Activated CD4-positive, alpha-beta memory T cell treated with anti-CD3 and anti-CD28 coated beads for 36 hours (primary cell): ENCODE measurements at places on chromosomes 5 and 9.

GRCh38 chr5:65880496-65881072 lies 45.8 kb upstream of the ERBIN start:
- no peak overlapping the region for H3K27ac ChIP-seq
- peaks cover 2% of the 10 kb centered on the region for H3K36me3 ChIP-seq
- no peaks in the 10 kb centered on the region for H3K27me3 ChIP-seq
- DNase-seq: no peak
- H3K4me1 ChIP-seq: peaks cover 4% of the 10 kb centered on the region

- H3K27ac ChIP-seq: no peak overlapping the region
- no peak for DNase-seq
- peaks cover 1% of the 10 kb centered on the region for H3K27me3 ChIP-seq
- no peaks in the 10 kb centered on the region for H3K36me3 ChIP-seq
Observed at GRCh38 chr5:2330325-2331130, 420.9 kb downstream of the IRX2 start.

GRCh38 chr5:67904366-67904765 lies 311.2 kb upstream of the PIK3R1 start:
- H3K4me3 ChIP-seq: no peak overlapping the region
- no peak overlapping the region for H3K27ac ChIP-seq
- no peaks in the 10 kb centered on the region for H3K36me3 ChIP-seq
- no peak for DNase-seq
- H3K4me1 ChIP-seq: no peaks in the 10 kb centered on the region

DNA sequence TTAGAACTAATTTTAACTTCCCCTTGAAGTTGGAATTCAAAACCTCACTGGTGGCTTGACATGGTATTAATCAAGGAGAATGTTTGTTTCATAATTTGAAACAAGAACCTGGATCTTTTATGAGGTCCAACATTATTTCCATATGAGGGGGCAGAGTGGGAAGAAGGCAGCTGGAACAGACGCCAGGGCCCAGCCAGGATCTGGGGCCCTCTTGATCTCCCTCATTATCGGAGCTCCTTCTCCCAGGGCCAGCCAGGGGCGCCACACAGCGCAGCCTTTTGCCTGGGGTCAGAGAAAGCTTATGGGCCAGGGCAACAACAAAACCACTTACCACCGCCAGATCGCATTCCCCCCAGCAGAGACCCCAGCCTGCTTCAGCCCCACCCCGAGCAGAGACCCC lies 27.1 kb upstream of the NKD2 start:
- H3K27me3 ChIP-seq: peaks cover 22% of the 10 kb centered on the region
- no peak overlapping the region for H3K27ac ChIP-seq
- H3K4me1 ChIP-seq: no peaks in the 10 kb centered on the region
- DNase-seq: no peak

GRCh38 chr5:170263906-170264305 lies 31.1 kb downstream of the C5orf58 start:
- DNase-seq: no peak
- H3K27me3 ChIP-seq: no peaks in the 10 kb centered on the region
- peaks cover 73% of the 10 kb centered on the region for H3K4me1 ChIP-seq
- H3K36me3 ChIP-seq: peaks cover 88% of the 10 kb centered on the region
- no peak overlapping the region for H3K4me3 ChIP-seq

DNA sequence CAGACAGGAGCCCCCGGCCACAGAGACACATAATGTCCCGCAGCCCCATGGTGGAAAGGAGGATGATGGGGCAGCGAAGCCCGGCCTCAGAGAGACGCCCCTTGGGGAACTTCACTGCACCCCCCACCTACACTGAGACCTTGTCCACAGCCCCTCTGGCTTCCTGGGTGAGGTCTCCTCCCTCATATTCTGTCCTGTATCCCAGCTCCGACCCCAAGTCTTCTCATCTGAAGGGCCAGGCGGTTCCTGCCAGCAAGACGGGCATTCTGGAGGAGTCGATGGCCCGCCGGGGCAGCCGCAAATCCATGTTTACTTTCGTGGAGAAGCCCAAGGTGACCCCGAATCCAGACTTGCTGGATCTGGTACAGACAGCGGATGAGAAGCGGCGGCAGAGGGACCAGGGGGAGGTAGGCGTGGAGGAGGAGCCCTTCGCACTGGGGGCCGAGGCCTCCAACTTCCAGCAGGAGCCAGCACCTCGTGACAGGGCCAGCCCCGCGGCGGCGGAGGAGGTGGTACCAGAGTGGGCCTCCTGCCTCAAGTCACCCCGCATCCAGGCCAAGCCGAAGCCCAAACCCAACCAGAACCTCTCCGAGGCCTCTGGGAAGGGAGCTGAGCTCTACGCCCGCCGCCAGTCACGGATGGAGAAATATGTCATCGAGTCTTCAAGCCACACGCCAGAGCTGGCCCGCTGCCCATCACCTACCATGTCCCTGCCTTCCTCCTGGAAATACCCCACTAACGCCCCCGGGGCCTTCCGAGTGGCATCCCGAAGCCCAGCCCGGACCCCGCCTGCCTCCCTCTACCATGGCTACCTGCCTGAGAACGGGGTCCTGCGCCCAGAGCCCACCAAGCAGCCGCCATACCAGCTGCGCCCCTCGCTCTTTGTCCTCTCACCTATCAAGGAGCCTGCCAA lies 8.9 kb downstream of the SYNPO start:
- no peak overlapping the region for H3K4me3 ChIP-seq
- H3K27me3 ChIP-seq: no peaks in the 10 kb centered on the region
- DNase-seq: no peak
- no peaks in the 10 kb centered on the region for H3K4me1 ChIP-seq

- H3K36me3 ChIP-seq: peaks cover 3% of the 10 kb centered on the region
- peak within 1 kb of the TSS; percentile 80 for H3K4me3 ChIP-seq
- DNase-seq: peak; percentile 42
- peaks cover 43% of the 10 kb centered on the region for H3K4me1 ChIP-seq
Observed at GRCh38 chr9:112174965-112175795, at the start of gene SUSD1. Gene SUSD1, minus strand, starts transcription at chr9:112175297. Its CDS starts 62 bp downstream, at chr9:112175235.

- H3K27ac ChIP-seq: no peak overlapping the region
- no peak for DNase-seq
- H3K36me3 ChIP-seq: no peaks in the 10 kb centered on the region
Observed at GRCh38 chr5:112294126-112294525, 125.0 kb downstream of the EPB41L4A start.

- no peaks in the 10 kb centered on the region for H3K27me3 ChIP-seq
- H3K36me3 ChIP-seq: no peaks in the 10 kb centered on the region
- no peaks in the 10 kb centered on the region for H3K4me1 ChIP-seq
Observed at GRCh38 chr5:97888439-97888838, 705.4 kb upstream of the RIOK2 start.

DNA sequence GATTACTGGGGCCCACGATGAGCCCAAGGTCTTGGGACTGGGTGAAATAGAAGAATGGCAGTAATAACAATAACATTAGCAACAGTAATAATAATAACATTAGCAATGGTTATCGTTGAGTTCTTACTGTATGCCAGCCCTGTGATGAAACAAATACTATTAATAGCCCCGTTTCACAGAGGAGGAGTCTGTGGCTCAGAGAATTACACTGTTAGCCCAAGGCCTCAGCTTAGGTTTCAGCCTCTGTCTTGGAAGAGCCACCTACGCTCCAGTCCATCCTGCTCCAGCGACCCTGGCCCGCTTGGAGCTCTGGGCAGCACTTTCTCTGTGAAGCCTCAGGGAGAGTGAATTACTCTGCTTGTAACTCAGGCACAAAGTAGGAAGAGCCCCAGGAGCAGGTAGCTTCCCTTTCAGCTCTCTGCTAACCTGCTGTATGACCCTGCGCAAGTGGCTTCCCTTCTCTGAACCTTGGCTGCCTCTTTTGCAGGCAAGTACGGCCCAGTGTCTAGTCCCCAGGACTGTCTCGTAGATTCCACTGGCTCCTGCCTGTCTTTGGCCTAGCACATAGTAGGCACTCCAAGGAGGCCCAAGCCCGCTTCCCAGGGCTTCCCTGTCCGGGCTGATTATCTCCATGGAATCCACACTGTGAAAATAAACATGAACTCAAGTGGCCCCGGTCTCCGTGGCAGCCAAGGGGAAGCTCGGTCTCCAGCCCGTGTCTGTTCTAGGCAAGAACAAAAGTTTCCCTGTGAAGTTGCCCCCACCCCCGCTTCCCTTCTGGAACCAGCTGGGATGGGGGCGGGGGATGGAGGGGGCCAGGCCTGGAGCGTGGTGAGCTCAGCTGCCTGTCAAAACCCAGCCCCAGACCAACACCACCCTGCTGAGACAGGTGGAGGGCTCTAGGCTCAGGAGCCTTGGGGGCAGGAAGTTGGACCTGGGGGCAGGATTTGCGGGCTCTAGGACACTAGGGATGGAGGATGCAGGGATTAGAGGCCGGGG lies 26.2 kb upstream of the LMX1B start:
- no peak overlapping the region for H3K4me3 ChIP-seq
- H3K4me1 ChIP-seq: no peaks in the 10 kb centered on the region
- no peak overlapping the region for H3K27ac ChIP-seq
- DNase-seq: no peak
- H3K27me3 ChIP-seq: peaks cover 39% of the 10 kb centered on the region

DNA sequence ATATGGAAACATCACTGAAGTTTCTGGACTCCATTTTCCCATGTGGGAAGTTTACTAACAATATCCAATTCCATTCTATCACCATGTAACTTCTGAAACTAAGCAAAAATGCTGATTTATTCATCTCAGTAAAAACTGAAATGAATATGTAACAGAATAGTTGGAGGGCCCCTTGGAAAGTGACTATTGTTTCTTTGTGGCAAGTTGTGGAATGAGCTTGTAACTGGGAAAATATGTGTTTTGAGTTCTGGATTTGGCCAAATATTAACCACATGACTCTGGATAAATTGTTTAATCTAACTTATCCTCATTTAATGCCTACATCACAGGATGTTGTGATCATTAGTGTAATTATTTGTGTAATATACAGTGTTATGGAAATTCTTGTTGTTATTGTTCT lies 619.3 kb downstream of the TLE4 start:
- H3K4me3 ChIP-seq: no peak overlapping the region
- H3K36me3 ChIP-seq: no peaks in the 10 kb centered on the region
- no peak overlapping the region for H3K27ac ChIP-seq
- DNase-seq: no peak
- no peaks in the 10 kb centered on the region for H3K27me3 ChIP-seq
- H3K4me1 ChIP-seq: no peaks in the 10 kb centered on the region

- no peaks in the 10 kb centered on the region for H3K36me3 ChIP-seq
- no peaks in the 10 kb centered on the region for H3K4me1 ChIP-seq
- H3K4me3 ChIP-seq: no peak overlapping the region
- peaks cover 15% of the 10 kb centered on the region for H3K27me3 ChIP-seq
- no peak for DNase-seq
Observed at GRCh38 chr9:115234094-115234493, 116.1 kb upstream of the TNC start.

DNA sequence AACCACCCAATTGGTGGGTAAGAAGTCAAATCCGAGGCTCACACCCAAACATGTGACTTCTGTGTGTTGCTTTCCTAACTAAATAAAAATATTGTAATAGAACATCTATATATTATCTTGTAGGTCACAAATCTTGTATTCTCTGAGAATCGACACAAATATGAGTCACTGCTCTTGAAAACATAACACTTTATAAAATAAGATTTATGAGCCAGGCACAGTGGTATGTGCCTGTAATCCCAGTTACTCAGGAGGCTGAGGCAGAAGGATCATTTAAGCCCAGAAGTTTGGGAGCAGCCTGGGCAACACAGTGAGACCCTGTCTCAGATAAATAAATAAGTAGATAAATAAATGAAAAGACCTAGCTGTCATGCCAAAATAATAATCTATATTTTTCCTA lies 624.1 kb downstream of the ANXA1 start:
- H3K27me3 ChIP-seq: no peaks in the 10 kb centered on the region
- no peak overlapping the region for H3K4me3 ChIP-seq
- no peak overlapping the region for H3K27ac ChIP-seq
- no peak for DNase-seq
- no peaks in the 10 kb centered on the region for H3K36me3 ChIP-seq

- H3K4me1 ChIP-seq: no peaks in the 10 kb centered on the region
- no peaks in the 10 kb centered on the region for H3K36me3 ChIP-seq
- no peak overlapping the region for H3K27ac ChIP-seq
- no peaks in the 10 kb centered on the region for H3K27me3 ChIP-seq
- H3K4me3 ChIP-seq: no peak overlapping the region
- DNase-seq: no peak
Observed at GRCh38 chr5:150142185-150142958, 13.3 kb downstream of the PDGFRB start.
